Naive thymus-derived CD4-positive, alpha-beta T cell (primary cell): ENCODE measurements at places on chromosomes 4 and X. TPM values are rescaled to one million over a fixed set of nuclear protein-coding genes. Genes with fewer than 3 reads are reported as not detected.
A peak's percentile ranks its signal among the peaks of the same experiment; 100 is the strongest.

GRCh38 chr4:76729460-76729859 lies 168.5 kb downstream of the SOWAHB start:
- DNase-seq = no peak

DNA sequence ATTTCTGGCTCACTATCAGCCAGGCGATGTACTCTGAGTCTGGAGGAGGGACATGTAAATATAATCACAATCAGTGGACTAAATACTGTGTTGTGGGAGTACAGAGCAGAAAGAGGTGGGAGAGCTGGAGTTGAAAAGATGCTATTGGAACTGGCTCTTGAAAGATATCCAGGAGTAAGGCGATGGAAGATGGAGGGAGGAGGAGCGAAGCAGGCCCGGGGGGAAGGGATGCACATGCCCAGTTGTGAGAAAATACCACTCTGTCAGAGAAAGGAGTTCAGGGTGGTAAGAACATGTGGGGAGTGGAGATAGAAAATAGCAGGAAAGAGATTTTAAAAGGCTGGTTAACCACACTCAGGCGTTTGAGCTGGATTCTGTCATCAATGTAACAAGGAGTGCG lies 216.9 kb upstream of the ETNPPL start:
- DNase-seq = no peak

DNA sequence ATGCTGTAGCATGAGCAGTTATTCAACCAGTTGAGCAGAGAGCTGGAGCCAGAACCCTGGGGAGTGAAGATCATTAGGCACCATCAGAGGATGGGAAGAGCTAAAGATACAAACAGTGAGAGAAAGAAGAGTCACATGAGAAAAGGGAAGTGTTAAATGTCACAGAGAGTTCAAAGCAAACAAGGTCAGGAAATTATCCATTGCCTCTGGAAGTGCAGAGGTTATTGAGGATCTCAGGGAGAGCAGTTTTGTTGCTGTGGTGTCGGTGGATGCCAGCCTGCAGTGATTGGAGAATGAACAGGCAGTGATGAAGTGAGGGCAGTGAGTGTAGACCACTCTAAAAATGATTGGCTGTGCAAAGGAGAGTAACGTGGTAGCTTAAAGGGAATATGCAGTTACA lies 17.7 kb downstream of the SPARCL1 start:
- no peak for DNase-seq

DNA sequence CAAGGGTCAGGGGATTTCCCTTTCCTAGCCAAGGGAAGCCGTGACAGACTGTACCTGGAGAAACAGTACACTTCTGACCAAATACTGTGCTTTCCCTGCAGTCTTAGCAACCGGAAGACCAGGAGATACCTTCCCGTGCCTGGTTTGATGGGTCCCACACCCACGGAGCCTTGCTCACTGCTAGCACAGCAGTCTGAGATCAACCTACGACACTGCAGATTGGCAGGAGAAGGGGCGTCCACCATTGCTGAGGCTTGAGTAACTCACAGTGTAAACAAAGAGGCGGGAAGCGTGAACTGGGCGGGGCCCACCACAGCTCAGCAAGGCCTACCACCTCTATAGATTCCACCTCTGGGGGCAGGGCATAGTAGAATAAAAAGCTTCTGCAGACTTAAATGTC lies 48.7 kb upstream of the SRD5A3 start:
- DNase-seq = no peak

DNA sequence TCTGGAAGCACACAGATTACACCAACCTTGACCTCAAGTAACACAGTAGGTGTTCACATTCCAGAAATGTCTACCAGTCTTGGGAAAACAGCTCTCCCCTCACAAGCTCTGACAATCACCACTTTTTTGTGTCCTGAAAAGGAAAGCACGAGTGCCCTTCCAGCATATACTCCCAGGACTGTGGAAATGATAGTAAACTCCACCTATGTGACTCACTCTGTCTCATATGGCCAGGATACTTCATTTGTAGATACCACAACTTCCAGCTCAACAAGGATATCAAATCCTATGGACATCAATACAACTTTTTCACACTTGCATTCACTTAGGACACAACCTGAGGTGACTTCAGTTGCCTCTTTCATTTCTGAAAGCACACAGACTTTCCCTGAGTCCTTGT lies 46.9 kb downstream of the ADGRG4 start:
- DNase-seq = no peak

DNA sequence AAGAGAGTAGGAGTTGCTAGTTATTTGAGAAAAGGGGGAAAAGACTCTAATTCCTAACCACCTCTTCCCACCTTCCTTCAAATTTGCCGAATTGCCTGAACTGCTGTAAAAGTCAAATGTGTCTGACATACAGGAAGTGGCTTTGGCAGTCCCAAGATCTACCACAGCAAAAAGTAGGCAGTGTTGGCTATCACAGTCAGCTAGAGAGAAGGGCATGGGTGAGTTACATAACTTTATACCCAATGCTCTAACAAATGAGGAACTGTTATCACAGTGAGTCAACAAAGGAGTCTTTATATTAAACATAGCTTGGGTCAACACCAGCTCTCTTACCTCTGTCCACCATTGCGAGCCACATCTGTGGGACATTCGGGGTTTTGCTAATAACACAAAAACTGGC lies 2.4 kb upstream of the MBNL3 start:
- DNase-seq = peak; percentile 29

DNA sequence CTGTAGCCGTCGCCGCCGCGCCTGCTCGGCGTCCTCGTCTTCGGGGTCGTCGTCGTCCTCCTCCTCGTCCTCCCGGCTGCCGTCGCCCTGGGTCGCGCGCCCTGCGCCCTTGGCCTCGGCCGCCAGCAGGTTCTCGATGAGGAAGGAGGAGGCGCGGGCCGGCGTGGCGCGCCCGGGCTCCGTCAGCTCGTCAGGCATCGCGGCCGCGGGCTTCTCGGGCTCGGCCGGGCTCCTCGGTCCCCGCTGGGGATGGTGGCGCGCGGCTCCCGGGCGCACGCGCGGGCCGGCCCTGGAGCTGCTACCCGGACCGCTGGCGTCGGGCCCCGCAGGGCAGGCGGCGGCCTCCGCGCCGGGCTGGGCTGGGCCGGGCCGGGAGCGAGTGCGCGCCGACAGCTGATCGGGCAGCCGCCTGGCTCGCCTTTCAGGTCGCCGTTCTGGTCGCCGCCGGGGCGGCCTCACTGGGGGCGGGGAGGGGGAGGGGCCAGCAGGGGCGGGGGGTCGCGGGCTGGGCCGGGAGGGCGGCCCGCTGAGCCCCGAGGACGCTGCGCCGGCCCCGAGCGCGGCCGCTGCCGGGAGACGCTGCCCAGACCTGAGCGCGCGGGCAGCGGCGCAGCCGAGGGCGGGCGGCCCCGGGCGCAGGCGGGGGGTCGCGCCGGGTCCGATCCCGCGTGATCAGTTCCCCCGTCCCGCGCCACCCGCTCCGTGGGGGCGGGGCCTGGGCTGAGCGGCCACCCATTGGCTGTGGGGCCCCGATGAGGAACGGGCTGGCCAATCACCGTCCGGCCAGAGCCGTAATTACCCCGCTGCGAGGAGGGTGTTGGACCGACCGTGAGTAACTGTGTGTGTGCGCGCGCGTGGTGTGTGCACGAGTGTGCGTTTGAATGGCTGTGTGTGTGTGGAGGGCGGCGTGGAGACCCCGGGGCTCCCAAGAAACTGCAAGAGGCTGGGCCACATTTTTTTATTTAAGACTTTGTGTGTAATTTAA lies at the start of gene HMX1:
Gene HMX1 (minus strand): TSS at position 423 of the 985 bp plus-strand sequence. CDS start 225 bp downstream, at position 198.
- DNase-seq = no peak

- DNase-seq = no peak
Observed at GRCh38 chr4:123583043-123583442, 186.4 kb downstream of the SPRY1 start.

GPR82 gene
- total RNA-seq = not detected

ARMCX1 gene
- total RNA-seq = 0.78 TPM

GAB1 gene
- not detected for total RNA-seq

ANXA5 gene
- 180 and 184 TPM in 2 replicates for total RNA-seq
